ENCODE measurements at places on chromosomes 3 and 15.

DNA sequence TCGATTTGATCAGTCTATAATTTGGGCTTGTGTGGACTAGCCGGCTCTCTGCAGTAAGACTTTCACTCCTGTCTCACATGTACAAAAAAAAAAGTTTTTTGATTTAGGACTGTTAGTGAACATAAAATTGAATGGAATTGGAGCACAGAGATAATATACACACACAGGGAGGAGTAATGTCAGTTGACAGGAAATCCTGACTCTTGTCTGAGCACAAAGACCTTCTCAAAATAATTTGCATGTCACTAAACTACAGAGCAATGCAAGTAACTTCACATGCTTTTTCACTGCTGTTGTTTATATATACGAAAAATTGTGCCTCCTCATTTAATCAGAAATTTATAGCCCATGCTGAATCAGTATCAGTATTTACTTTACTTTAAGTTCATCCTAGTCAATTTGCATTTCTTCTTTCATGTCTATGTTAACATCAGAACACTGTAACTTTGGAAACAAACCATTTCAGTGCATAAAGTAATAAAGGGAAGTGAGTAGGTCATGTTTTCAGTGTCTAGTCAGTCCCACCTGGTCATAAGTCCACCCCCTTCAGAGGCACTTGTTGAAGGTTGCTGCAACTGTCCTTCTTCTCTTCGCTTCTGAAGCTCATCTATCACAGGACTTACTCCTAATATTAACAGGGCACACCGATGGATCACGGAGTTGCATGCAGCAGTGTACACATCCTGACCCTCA is 115.8 kb downstream of the FBXL22 start:
- DNase-seq = no peak

GRCh38 chr3:10198761-10199649 is 34.3 kb downstream of the IRAK2 start:
- DNase-seq = peak; percentile 84

DNA sequence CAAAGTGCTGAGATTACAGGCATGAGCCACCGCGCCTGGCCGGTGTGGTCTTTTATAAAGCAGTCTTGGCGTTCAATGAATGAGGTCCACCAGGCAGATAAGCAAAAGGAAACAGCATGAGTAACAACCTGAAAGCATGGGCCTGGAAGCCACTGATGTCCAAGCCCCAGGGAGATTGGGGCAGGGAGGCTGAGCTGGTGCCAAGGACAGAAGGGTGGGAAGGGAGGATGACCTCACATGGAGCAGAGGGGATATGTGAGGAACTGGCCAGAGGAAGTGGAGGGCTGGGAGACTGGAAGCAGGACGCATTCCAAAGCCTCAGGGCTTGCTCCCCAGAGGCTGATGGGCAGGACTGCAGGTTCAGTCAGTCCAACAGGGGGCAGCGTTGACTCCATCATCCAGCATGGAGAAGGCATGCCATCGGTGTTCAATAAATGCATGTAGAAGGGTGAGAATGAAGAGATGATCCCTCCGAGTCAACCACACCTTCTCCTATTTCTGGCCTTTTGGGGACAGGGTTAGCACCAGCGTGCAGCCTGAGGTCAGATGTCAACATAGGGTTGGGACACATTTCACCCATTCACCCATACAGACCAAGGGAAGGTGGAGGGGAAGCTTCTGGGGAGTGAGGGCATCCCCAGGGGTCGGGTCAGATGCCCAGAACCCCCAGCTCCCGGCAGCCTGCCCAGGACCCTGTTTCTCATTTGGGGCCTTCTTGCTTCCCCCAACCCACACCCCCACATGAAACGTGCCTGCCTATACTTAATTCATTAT is 14.8 kb downstream of the MYL3 start:
- no peak for DNase-seq

- DNase-seq = no peak
Observed at GRCh38 chr3:28835751-28836150, 445.1 kb upstream of the RBMS3 start.

DNA sequence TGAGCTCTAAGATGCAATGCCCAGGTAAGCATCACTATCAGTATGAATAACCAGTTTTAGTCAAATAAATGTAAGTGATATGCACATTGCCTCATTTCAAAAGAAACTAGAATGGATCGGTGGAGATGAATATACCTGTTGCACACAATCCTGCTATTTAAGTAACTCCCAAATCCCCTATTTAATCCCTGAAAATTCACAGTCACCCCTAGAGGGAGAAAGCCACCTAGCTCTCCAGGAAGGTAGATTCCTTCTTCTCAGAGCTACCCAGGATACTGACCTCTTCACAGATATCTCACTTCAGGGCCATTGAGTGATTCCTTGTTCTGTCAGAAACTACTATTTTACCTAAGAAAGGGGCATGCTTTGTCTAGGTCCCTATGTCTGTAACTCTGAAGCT is 11.7 kb downstream of the LSAMP start:
- no peak for DNase-seq

DNA sequence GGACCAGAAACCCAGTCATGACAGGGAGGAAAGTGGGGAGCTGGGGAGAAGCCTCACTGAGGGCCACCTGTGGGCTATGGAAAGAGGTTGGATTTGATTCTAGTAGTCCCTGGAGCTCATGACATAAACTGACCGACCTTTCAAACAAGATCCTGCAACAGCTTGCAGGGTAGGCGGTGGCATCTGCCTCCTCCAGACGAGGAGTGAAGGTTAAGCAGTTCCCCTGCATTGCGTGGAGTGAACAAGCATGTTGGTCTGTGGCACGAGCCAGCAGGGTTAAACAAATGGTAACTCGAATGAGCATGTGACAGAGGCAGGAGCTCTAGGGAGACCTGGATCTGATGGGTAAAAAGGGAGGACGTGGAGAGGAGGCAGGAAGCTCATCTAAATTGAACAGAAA is 12.7 kb downstream of the TGM4 start:
- no peak for DNase-seq

- DNase-seq = no peak
Observed at GRCh38 chr15:58185439-58185838, 47.3 kb downstream of the AQP9 start.

DNA sequence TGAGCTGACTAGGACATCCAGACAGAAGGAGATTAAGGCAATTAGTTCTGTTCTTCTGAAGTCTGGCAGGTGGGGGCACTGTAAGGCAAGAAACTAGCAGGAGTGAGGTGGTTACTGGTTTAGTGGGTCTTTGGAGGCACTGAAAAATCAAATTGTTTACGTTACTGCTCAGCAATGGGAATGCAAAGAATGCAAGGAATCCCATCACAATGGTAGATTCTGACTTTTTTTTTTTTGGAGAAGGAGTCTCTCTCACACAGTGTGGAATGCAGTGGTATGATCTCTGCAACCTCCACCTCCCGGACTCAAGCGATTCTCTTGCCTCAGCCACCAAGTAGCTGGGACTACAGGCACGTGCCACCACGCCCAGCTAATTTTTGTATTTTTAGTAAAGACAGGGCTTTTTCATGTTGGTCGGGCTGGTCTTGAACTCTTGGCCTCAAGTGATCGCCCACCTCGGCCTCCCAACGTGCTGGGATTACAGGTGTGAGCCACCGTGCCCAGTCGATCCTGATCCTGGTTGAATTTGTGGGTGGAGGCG is 16.4 kb downstream of the FAM107A start:
- no peak for DNase-seq

DNA sequence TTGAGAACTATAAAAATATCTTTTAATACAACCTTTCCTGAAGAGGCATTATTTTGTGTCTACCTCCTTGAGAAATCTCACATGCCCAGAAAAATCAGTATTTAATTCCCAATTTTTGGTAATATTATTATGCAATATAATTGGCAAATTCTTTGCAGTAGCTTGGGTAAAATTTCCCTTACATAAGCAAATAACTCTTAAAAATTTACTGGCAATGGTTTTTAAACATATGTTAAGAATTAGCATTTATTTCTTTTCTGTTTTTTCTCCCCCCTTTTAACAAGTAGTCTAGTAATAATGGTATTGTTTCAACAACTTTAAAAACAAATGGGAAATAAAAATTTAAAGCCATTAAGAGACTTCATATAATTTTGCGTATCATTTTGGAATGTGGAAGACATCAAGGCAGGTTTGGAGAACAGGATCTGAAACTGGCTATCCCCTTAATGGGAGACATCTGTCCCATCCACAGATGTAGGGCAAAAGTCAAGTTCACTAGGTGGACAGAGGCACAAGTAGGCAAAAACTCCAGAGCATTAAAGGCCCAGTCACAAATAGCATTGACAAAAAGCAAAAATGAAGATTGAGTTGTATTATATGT is 89.6 kb upstream of the AADACL2 start:
- no peak for DNase-seq

DNA sequence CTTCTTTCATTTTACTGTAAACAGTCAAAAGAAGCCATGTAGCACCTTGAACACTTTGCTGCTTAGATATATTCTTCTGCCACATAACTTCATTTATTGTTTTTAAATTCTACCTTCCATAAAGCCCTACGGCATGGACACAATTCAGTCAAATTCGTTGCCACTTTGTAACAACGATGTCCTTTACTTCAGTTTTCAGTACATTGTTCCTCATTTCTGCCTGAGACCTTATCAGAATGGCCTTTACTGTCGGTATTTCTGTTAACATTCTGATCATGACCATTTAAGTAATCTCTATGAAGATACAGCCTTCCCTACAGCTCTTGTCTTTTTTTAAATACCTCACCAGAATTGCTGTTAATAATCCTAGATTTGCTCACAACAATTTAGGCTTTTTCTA is 466.9 kb downstream of the NAALADL2 start:
- no peak for DNase-seq

- DNase-seq = no peak
Observed at GRCh38 chr3:58249358-58250092, 11.9 kb downstream of the ABHD6 start.

DNA sequence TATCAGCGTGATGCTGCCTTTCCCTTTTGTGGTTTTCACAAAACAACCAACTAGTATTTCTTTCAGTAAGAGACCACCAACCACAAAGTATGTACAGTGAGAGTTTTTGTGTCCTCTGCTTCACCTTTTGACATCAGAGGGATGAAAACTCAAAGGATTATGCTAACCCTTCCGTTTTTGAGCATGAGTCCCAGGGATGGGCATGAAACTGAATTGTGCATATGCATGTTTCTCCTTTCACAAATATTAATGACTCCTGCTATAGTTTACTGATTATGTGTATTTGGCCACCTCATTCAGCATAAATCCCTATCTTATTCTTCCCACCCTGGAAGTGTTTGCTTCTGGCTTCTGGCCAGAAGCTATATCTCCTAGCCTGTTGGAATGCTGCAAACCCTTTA is 59.2 kb downstream of the RSRC1 start:
- DNase-seq = no peak

DNA sequence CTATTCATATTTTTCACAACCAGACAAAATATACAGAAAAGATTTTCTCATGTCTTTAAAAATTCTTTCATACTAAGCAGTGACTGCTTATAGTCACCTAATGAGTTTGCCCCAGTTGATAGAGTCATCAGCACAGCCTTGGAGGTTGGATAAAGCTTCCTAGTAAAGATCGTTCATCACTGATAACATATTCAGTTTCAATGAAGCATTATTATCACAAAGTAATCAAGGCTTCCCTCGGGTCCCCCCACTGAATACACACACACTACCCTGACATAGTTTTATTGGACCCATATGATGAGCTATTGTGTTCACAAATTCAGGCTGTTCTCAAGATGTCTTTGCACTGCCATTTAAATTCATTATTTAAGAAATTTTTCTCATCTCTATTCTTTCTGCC is 297.8 kb downstream of the KCNH8 start:
- DNase-seq = no peak
